ENCODE measurements at places on chromosomes 1 and 21.

- no peak for DNase-seq
Observed at GRCh38 chr1:225820522-225821120, 10.7 kb downstream of the EPHX1 start.

GRCh38 chr1:89221341-89221740, 22.6 kb upstream of the GBP4 start:
- DNase-seq, result no peak

- DNase-seq, result no peak
Observed at GRCh38 chr1:54047384-54048305, 5.4 kb downstream of the TMEM59 start.

GRCh38 chr1:113542221-113542701, 151.9 kb downstream of the MAGI3 start:
- no peak for DNase-seq

DNA sequence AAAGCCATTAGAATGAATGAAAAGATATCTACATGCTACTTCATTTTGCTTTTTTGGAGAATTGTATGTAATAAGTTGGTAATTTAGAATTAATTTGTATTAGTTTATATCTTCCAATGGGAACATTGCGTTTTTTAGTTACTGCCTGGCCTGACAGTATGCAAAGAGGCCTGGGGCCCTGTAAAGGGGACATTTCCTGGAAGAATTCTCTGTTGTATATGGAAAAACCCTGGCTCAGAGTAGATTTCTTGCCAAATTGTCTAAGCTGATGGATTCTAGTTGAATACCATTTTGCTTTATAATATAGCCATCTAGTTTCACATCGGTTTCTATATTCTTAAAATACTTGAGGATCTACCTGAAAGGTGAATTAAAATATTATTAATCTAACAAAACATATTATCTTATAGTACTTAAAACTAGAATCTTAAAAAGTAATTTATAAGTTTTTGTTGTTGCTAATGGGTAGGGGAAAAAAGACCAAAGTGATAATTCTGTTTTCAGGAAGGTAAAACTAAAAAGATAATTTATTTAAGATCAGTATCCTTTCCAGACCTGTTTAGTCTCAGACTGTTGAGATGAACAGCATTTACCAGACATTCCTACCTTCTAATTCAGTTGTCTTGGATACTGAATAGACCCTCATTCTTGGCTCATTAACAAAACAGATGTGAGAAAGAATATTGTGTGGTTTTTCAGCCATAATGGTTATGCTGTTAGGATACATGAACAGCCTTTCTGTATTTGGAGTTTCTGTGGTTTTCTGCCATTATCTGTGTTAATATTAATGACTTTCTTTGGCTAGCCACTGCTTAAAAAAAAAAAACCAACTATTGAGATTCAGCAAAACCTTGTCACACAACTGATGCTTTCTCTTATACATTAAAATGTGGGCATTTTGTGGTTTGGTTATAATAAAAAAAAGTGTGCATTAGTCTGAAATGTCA, 4.8 kb downstream of the AGO3 start:
- no peak for DNase-seq

DNA sequence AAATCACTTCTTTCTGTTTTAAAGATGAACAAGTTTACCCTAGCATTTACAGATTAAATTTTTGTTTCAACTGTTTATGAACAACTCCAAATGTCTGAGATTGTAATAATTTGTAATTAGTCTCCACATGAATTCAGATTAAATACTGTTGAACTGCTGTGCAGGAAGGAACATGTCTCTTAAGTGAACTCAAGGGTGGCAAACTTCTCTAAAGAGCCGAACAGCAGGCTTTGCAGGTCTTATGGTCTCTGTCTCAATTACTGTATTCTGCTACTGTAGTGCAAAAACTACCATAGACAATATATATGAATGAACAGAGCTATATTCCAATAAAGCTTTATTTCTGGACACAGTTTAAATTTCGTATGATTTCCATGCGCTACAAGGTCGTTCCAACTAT, 6.6 kb downstream of the RSBN1 start:
- DNase-seq, result no peak

- no peak for DNase-seq
Observed at GRCh38 chr1:246659594-246660140, 64.5 kb upstream of the SCCPDH start.

DNA sequence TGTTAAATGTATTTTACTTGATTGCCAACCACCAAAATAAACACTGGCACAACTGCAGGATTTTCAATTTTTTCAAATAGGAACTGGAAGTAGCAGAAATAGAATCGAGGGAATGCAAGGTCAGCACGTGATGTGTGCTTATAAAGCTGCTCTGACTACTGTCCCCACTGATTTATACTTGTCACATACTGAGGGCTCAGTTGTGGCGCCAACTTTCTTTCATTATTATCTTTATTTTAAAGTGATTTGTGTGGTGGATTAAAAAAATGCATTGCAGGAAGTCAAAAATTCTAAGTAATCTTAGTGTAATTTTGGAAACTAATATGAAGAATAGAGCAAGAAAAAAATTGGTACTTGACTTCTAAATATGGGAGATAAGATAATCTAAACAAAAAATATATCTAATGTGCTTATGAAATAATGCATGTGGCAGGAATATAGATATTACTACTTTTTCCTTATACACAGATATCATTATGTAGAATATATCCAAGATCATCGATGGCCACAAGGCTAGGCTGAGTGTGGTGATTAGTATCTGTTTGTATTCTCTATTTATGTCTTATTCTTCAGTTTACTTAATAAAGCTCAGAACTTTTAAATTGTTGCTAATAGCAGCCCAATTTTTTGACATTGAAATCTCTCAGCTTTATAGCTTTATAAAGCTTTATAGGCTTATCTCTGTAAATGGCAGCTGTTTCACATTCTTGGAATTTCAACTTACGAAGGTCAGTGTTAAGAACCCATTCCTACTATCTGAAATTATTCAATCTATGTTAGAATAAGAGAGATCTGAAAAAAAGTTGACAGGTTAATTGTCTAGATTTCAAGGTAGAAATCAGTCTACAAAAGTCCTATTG, 404.5 kb upstream of the ADAMTS5 start:
- no peak for DNase-seq

DNA sequence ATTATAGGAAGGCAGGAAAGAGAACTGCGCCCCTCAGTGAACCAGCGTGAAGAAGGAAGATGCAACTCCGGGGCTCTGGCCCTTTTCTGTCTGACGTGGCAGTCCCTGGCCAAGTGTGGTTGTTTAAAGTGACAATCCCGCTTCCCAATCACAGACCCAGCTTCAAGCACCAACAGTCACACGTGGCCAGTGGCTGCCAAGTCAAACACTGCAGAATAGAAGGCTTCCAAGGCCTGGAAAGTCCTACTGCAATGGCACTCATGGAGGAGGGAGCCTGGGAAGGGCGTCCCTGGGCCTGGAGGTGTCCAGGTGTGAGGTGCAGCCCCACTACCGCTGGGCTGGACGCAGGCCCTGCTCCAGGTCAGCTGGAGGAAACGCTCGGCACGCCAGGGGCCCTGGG, 143.8 kb downstream of the CASZ1 start:
- DNase-seq, result no peak

- DNase-seq, result no peak
Observed at GRCh38 chr21:26813426-26813998, 31.7 kb downstream of the ADAMTS1 start.

DNA sequence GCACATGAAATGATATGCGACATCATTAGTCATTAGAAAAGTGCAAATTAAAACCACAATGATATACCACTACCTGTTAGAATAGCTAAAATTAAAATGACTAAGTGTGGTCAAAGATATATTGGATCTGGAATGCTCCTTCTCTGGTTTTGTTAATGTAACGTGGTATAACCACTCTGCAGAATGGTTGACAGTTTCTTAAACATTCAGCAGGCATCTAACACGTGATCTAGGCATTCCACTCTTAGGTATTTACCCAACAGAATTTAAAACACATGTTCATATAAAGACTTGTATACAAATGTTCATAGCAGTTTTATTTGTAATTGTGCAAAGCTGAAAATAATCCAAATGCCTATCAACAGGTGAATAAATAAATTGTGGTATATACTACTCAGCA, 165.0 kb upstream of the PLXNA2 start:
- DNase-seq, result no peak

GRCh38 chr1:198246337-198246736, 89.5 kb downstream of the NEK7 start:
- no peak for DNase-seq

- no peak for DNase-seq
Observed at GRCh38 chr1:175885326-175885725, 141.9 kb upstream of the TNR start.

- no peak for DNase-seq
Observed at GRCh38 chr1:61238359-61238665, 156.0 kb downstream of the NFIA start.

- no peak for DNase-seq
Observed at GRCh38 chr1:176220100-176220689, 13.1 kb upstream of the COP1 start.

- DNase-seq, result no peak
Observed at GRCh38 chr1:229370601-229371021, 27.8 kb upstream of the CCSAP start.

- no peak for DNase-seq
Observed at GRCh38 chr1:109185357-109185756, 28.4 kb upstream of the SARS1 start.

- DNase-seq, result no peak
Observed at GRCh38 chr1:49319426-49319963, 542.8 kb upstream of the BEND5 start.

DNA sequence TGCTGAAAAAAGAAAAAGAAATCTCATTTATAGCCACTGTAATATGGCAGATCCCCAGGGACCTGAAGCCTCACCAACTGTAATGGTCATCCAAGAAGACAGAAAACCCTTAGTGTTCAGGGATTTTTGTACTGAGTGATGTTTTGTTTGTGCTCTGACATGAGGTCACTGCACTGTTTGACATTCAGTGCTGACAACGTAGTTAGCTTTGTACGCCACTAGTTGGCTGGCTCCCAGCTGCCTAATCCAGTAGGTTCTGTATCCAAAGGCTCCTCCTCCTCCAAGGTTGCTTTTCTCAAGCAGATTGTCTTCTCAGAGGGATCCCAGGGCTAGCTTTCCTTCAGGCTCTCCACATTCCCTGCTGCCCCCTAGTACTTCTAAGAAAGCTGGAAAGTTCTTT, 9.5 kb upstream of the YRDC start:
- DNase-seq, result no peak

GRCh38 chr1:88877382-88877825, 14.0 kb downstream of the GTF2B start:
- no peak for DNase-seq

DNA sequence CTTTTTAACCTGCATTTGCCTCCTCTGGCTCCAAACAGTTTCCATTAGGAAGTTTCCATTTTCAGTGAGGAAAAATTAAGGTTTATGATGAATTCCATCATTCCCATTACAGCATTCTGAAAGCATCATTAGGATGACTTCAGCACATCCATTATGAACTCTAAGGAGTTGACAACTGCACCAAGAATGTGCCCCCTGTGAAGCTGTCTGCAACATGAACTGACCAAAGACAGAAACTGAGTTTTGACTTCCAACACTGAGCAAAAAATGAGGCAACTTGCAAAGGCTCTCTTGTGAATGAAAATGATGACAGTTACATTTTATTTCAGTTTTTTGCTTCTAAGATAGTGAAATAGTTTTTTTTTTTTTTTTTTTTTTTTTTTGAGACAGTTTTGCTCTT, 18.3 kb upstream of the KCNE1 start:
- DNase-seq, result no peak

DNA sequence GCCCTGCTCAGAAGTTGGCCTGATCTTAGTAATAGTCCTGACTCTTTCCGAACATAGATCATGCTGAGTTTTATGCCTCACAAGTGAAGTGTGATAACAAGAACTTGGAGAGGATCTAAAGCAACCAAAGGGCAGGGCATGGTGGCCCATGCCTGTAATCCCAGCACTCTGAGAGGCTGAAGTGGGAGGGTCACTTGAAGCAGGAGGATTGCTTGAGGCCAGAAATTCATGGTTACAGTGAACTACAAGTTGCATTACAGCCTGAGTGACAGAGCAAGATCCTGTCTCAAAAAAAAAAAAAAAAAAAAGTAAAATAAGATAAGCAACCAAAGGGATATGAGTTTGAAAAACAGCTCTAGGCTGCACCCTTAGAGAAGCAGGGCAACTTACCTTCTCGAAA, 18.5 kb upstream of the BCL9 start:
- DNase-seq, result no peak

DNA sequence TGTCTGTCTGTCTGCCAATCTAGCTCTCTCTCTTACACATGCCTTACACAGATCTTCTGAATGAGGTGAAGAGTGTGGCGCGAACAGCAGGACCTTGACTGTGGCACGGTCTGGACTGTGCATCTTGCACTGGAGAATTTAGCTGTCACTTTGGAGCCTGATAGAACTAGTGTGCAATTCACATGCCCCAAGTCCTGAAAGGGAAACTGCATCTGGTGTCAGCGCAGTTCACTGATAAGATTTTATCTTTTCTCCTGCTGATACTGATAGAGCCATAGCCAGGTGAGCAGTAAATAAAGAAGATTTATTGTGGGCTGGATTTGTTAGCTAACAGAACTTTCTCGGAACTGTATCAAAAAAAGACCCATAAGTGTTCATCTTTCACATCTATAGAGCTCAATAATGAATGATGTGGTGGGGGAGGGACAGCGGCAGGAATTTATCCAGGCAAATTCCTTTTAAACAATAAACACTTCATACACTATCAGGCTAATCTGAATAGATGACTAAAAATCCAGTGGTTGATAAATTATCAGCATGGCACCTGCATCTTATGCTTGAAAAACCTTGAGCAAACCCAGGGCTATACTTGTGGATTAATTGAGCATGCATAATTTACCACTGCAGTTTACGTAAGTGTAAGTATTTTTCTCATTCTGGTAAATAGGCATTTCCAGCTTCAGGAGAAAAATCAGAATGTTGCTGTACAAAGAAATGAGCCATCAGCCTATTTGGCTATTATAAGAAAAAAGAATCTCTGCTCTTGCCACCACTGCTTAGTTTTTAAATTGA, 104.1 kb downstream of the NTNG1 start:
- no peak for DNase-seq

GRCh38 chr1:194223596-194223995, 1037.2 kb upstream of the B3GALT2 start:
- DNase-seq, result no peak

- DNase-seq, result no peak
Observed at GRCh38 chr21:45312296-45312695, 24.6 kb upstream of the POFUT2 start.

DNA sequence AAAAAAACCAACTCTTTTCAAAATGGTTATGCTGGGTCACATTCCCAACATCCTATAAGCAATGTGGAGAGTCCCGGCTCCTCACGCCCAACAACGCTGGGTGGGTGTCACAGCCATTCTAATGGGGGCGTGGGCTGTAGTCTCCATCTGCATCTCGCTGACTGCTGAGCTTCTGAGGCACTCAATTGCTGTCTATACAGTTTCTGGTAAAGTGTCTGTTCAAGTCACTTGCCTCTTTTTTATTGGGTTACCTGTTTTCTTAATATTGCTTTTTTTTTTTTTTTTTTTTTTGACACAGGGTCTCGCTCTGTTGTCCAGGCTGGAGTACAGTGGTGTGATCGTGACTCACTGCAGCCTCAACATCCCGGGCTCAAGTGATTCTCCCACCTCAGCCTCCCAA, 54.8 kb downstream of the GNB1 start:
- DNase-seq, result no peak

- no peak for DNase-seq
Observed at GRCh38 chr1:6006882-6007281, 14.7 kb upstream of the NPHP4 start.

Measured in nucleus accumbens (tissue), 56 donors.